ENCODE measurements at places on chromosomes 11 and 22.

DNA sequence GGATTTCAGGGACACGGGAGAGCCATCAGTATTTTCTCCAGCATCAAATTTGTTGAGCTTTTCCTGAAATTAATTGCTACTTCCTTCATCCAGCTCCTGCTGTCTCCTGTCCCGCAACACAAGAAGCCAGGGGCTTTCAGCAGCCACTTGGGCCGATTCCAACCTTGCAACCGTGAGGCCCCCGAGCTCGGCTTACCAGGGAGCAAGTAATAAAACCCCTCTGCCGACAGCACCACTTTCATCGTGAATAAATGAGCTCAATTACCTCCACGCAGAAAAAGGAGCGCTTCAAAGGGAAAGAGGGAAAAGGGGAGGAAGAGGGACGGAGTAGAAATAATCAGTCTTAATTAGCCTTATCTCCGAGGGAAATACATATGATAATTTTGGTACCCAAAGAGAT is 76.6 kb downstream of the CELSR1 start:
- DNase-seq, result no peak

DNA sequence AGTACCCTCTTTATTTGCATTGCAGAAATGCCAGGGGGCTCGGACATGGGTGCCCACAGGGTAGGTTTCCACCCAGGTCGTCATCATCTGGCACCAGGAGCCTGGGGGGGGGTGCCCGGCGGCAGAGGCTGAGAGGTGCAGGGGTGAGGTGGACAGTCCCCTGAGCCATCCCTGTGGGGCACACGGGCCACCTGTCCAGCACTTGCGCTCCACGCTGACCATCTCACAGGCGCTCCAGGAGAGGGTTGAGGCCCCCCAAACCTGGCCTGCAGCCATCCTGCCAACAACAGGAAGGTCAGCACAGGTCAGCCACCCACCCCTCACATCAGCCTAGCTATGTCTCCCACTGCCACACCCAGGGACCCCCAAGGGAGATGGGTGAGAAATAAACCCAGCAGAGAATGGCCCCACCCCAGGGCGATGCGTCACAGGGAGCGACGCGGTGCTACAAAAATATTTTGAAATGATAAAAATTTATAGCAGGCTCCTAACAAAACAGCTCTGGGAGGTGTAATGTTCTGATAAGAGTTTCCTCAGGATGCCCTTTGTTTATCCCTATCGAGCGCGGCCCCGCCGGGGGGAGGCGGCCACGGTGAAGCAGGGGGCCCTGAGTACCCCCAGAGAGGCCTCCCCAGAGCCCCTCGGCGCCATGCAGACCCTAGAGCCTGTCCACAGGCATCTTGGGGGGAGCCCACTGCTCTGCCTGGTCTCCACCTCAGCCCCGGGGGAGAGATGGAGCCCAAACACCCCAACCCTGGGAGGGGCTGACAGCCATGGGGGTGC is 21.0 kb upstream of the GNB1L start:
- DNase-seq, result no peak

DNA sequence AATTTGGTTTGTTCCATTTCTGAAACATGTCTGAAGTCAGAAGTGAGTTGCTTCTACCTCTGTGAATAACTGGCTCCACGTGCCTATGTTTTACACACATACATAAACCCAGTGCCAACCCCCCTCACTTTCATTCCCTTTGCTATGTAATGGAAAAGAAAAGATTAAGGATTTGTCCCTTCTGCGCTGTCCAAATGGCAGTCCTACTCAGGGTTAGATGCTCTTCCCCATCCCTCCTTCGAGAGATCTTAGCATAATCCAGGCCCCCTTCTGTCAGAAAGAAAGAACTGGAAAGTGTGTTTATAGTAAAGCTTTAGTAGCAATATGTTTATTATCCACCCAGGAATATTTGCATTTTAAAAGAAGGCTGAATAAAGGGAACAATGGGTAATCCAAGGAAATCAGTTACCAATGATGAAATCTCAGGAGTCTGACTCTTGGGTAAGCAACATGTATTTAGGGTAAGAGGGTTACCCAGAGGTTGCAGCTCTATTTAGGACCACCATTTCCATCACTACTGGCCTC is 3.1 kb upstream of the LAYN start:
- DNase-seq, result no peak

DNA sequence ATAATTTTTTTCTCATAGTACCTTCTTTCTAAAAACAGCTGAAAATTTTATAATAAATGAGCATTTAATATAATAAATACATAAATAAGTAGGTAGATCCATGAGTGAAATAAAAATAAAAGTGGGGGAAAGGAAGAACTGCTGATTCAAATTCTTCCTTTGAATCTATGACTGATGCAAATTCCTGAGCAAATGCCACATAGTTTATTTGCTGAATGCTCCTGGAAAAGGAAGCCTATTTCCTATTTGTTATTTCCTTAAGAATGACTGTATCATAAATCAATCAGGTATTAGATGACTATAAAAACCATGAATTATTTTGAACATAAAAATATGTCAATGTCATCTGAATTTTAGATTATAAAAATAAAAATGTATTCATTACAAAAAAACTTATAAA is 16.6 kb downstream of the BTBD10 start:
- DNase-seq, result no peak

DNA sequence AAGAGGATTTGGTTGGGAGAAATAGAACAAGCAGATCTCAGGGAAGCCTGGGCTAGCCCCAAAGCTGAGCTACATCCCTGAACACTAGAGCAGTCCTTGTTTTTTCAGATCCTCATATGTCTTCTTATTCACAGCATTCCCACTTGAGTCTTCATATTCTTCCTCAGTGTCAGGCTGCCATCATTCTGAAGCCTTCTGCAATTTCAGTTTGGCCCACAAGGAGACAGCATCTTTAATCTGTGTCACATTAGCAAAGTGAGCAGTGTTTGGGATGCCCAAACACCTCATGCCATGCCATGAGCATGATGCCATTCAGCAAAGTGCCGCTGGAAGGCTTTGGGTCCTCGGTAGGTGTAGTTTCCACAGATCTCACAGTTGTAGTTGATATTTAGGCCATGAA is 56.6 kb downstream of the SCN3B start:
- DNase-seq, result no peak

GRCh38 chr11:32172041-32172847 is 81.4 kb downstream of the RCN1 start:
- DNase-seq, result no peak

- DNase-seq, result no peak
Observed at GRCh38 chr22:37118083-37118482, 8.6 kb upstream of the TMPRSS6 start.

DNA sequence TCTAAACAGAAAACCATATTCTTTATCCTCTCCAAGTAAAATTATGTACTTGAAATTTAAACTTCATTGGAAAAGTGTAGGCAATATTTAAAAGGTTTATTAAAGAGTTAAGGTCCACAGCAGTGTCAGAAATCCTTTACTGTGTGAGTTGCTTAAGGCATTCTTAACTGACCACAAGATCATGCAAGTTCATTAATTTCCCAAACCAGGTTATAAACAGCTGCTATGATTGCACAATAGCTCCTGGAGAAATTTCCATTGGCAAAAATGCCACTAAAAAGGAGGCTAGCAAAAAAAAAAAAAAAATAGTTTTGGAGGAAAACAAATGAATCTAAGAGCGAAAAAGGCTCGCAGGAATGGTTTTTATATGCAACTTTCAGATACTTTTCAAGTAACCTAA is 106.2 kb downstream of the ETS1 start:
- no peak for DNase-seq
